ENCODE measurements at places on chromosomes 7 and 10. TPM values are rescaled to one million over a fixed set of nuclear protein-coding genes. Genes with fewer than 3 reads are reported as not detected.

- DNase-seq = no peak
Observed at GRCh38 chr10:70812814-70813213, 2.9 kb upstream of the SGPL1 start.

DNA sequence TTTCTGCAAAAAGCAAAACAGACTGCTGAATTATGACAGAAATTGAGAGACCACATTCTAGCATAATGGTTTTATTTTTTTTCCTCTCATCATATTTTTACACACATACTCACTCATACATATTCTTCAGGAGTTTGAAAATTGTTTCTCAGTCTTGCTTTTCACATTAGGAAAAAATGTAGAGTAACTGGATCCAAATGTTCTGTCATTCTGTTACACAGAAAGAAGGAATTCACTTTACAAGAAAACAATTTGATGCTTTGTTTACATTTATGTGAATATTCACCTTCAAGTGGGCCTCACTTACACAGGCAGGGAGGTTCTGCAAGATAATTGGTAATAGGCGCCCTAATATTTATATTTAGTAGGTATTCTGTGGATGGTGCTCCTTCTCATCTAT lies 82.0 kb downstream of the ARL4A start:
- DNase-seq = no peak

GRCh38 chr10:130387936-130388580 lies 251.9 kb downstream of the GLRX3 start:
- no peak for DNase-seq

- DNase-seq = no peak
Observed at GRCh38 chr7:82562716-82563404, 119.3 kb upstream of the CACNA2D1 start.

DNA sequence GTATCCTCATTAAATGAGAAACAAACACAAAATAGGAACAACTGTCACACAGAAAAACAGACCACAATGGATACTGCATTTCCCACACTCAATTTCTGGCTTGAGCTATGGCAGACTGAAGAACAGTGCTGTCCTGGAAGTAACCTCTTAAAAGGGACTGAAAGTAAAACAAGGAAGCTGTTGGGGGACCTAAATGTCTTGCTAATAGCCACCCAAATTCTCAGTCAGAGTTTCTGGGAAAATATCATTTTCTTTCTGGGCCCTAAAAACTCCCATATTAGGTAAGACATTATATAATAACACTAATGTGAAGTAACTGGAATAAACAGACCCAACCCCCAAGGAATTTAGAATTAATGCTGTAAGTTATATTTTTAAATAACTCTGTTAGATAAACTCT lies 80.9 kb upstream of the TFEC start:
- no peak for DNase-seq

- peak; percentile 78 for DNase-seq
Observed at GRCh38 chr10:113126229-113127201, 176.5 kb downstream of the TCF7L2 start.

GRCh38 chr10:22646388-22646853 lies 68.0 kb downstream of the PIP4K2A start:
- DNase-seq = no peak

DNA sequence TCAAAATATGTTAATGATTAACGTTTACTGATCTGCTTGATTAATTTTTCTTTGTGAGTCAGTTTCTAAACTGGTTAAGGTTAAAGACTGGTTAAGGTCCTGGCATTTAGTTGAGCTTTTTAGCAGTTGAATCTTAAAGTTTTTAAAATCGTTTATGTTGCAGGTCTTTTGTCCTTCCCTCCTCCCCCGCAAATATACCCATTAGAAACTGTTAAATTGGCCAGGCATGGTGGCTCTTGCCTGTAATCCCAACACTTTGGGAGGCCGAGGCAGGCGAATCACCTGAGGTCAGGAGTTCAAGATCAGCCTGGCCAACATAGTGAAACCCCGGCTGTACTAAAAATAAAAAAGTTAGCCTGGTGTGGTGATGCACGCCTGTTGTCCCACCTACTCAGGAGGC lies 100.9 kb downstream of the PODXL start:
- no peak for DNase-seq

DNA sequence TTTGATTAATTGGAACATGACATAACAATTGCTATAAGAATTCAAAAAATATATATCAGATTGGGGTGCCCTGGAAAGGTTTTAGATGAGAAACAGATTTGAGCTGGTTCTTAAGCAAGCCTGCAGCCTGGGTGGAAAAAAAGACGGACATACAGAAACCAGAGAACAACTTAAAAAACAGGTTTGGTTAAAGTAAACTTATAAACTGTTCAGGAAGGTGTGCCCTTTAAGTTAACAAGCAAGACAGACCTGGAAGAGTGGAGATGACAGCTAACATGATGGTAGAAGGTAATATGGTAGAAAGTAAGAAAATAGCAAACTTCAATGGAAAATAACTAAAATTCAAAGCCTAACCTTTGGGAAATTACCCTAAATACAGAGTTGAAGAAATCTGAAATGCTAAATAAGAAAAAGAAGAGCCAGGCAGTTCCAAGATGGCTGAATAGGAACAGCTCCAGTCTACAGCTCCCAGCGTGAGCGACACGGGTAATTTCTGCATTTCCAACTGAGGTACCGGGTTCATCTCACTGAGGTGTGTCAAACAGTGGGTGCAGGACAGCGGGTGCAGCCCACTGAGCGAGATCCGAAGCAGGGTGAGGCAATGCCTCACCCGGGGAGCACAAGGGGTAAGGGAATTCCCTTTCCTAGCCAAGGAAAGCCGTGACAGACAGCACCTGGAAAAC lies 52.2 kb downstream of the CADPS2 start:
- no peak for DNase-seq

DNA sequence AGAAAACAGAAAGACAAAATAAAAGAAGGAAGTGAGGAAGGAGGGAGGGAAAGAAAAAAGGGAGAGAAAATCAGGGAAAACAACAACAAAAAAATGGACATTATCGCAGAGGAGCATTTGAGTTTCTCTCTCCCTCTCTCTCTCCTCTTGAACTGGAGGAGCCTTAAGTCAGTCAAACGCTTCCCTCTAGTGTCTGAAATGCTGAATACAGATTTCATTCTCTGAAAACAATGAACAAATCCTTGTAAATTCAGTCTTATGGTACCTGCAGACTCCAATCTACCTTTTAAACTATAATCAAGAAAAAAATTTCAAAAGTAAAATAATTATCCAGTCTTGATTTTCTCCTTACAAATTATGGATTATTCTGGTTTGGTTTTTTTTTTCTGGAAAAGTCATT lies 89.2 kb upstream of the PFKP start:
- DNase-seq = no peak

DNA sequence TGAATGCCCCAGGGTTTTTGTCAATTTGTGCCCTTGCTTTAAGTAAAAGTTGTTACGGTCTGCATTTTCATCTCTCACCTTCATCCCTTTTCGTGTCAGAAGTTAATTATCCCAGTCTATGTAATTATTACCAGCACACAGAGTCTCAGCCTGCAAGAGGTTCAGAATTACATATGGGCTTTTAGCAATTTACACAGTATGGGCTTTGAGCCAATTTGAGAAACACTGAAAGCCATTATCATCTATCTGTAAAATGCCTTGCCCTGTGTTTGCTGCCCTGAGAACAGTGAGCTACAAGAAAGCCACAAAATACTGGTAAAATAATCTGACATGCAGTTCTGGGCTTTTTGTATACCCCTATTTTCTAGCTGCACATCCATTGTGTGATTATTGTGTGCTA lies 125.6 kb upstream of the STEAP4 start:
- no peak for DNase-seq

- no peak for DNase-seq
Observed at GRCh38 chr7:101140746-101141382, 13.4 kb upstream of the AP1S1 start.

GRCh38 chr10:101135141-101136006 lies 4.3 kb downstream of the TLX1 start:
- DNase-seq = no peak

GRCh38 chr7:50588937-50589336 lies 23.7 kb upstream of the DDC start:
- DNase-seq = no peak

- DNase-seq = no peak
Observed at GRCh38 chr10:31213959-31214358, 105.1 kb upstream of the ZEB1 start.

DNA sequence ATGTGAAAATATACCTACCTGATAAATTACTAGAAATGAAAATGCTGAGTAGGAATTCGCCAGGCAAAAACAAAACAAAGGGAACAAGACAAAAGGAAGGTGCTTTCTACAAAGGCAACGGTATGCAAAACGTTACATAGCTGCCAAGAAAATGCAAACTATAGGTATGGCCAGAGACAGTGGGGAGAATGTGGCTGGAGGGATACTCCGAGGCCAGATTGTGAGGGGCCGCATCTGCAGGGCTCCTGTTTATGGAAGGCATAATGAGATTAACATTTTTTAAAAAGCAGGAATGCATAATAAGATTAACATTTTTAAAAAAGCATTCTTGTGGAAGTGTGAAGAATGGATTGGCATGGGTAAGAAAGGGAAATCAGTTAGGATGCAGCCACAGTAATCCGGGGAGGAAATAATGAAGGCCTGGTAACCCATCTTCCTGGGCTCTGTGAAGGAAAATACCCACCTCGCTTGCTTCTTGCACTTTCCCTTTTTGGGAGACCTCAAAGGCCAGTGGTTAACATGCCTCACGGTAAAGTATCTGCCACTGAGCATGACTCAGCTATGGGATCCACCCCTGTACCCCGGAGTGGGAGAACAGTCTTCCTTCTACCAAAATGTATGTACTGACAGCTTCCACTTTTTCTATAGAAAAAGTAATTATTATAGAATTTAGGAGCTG lies 145.8 kb upstream of the LRRN3 start:
- DNase-seq = no peak

DNA sequence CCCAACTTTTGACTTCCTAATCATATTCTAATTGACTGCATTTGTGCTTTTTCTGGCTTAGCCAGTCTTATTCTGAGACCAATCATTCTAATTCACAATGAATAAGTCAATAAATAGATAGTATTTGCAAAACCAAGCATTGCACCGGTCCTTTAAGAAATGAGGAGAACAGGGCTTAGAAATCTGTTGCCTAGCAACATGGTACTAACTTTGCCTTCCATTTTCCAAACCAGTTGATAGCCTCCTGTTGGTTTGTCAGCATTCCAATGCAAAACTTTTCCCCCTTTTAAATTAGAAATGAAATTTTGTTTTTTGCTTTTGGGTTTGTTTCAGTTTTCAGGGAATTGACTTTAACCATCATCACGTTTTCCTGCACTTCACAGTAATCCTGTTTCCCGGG lies 603.5 kb upstream of the NRP1 start:
- DNase-seq = no peak

- DNase-seq = no peak
Observed at GRCh38 chr10:75016325-75016724, 95.1 kb upstream of the SAMD8 start.

GRCh38 chr10:71725998-71726579 lies 6.5 kb upstream of the C10orf105 start:
- no peak for DNase-seq

GRCh38 chr10:34811968-34812514 lies 3.1 kb downstream of the PARD3 start:
- no peak for DNase-seq

Gene IFIT1B
- not detected for total RNA-seq

Gene ABCB1
- 4.3 TPM for total RNA-seq

Gene ITGA8
- total RNA-seq = 23.4 TPM

Gene ASB13
- 27.6 TPM for total RNA-seq

Gene CEP41
- 10.0 TPM for total RNA-seq

Gene RAMP3
- 183 TPM for total RNA-seq

Gene PVRIG
- total RNA-seq = not detected

Measured in lower lobe of right lung (tissue), 2 donors.